A549 (cell line): ENCODE measurements at places on chromosomes 3 and 15.

DNA sequence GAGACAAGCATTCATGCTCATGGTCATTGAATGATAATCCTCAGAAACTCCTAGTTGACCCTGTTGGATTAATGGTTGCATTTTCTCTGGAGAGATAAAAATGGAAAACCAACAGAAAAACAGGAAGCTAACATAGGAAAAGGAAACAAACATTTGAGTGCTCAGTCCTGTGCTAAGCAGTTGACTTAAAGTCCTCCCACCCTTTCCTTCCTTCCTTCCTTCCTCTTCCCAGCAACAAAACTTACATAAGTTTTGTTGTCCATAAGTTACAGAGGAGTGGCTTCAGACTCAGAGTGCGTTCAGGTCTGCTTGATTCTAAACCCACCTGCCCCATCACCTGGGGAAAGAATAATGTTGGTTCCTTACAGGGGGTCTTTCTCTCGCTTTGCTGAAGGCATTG, 163.8 kb upstream of the RGMA start:
- DNase-seq: no peak

- DNase-seq: no peak
These were observed 43.7 kb downstream of the PARP15 start for GRCh38 chr3:122621112-122621511.

DNA sequence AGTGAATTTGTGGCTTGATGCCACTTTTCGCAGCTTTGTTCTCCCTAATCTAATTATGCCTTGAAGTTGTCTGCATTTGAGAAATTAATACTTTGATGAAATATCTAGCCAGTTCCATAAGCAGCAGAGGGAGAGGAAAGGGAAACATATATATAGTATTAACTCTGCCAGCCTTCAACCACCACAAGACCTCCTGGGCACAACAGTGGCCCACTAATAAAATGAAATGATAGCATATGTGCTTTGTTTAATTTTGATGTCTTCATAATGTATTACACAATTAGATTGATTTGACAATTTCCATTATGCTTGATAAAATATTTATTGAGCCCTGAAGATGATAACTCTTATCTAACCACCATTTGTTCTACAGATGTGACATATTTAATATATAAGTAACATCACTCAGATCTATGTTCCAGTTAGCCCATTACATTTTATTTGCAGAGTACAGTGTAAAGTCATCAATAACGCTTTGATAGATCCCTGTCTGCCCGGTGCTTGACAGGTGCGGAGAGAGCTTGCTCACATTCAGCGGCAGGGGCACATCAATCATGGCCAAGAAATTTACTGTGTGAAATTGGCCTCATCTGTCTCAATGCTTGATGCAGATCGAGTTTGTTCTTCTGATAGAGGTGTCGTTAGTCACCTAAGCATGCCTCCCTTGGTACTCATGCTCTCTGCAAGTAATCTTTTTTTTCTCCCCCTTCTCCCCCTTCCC, 187.4 kb downstream of the MECOM start:
- DNase-seq: no peak

GRCh38 chr3:154900816-154901215, 179.3 kb upstream of the MME start:
- no peak for DNase-seq

GRCh38 chr3:155843569-155843968, 10.7 kb downstream of the SLC33A1 start:
- DNase-seq: no peak

DNA sequence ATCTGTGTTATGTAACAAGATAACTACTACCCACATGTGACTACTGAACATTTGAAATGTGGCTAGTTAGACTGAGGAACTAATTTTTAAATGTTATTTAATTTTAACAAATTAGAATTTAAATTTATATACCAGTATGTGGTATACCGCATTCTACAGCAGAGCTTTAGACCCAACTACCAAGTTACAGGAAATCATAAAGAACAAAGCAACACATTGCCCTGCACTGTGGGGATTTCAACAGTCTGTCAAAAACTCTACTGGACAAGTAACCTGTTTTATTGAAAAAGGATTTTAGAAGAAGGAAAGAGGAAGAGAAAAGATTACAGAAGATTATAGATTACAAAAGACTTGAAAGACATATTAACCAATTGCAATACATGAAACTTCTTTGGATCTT, 64.9 kb downstream of the DPH6 start:
- DNase-seq: no peak

DNA sequence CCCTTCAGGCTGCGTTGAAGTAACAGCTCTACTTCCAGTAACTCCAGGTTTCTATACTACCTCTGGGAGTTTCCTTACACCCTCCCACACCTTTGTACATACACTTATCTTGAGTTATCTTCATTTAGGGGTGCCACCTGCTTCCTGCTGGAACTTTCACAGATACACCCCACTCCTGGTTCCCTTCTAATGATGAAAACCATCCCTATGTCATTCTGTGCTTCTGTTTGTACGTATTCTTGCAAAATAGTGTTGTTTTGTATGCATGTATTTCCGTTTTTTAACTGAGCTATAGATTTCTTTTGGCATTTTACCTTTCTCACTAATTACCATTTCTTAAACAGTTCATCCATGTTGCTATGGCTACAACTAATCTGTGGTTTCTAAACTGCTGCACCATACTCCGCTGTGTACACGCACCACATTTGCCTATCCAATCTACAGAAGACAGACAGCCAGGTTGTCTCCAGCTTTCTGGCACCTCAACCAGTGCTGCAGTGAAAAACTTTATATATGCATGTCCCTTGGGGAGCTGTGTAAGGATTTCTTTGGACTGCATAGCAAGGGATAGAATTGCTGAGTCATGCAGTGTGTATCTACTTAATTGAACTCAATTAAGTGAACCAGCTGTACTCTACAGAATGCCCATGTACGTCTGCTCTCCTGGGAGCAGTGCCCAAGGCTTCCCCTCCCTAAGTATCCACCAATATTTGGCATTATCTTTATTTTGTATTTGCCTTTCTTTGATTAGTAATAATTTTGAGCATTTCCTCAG, 61.4 kb upstream of the ST8SIA2 start:
- no peak for DNase-seq

GRCh38 chr3:135034891-135035440, 239.9 kb downstream of the EPHB1 start:
- no peak for DNase-seq
